Mesothelial cell of epicardium (in vitro differentiated cells): ENCODE measurements at places on chromosomes 5 and 9. TPM values are rescaled to one million over a fixed set of nuclear protein-coding genes. Genes with fewer than 3 reads are reported as not detected.

Gene SOWAHA
- 0.52 to 0.67 TPM (median 0.64 TPM) in 3 replicates for total RNA-seq

Gene PCDHGA5
- 0.51 to 0.66 TPM (median 0.52 TPM) in 3 replicates for total RNA-seq

Gene CD14
- 0.34 to 0.63 TPM (median 0.35 TPM) in 3 replicates for total RNA-seq

Gene FYB1
- 1.2 to 1.6 TPM (median 1.5 TPM) in 3 replicates for total RNA-seq

Gene ABCA1
- 35.3 to 39.9 TPM (median 37.3 TPM) in 3 replicates for total RNA-seq

Gene GABRB2
- total RNA-seq, result 0.75 to 0.78 TPM (median 0.76 TPM) in 3 replicates

Gene SLC6A19
- not detected in 3 replicates for total RNA-seq

Gene ST8SIA4
- 6.6 to 9.7 TPM (median 9.6 TPM) in 3 replicates for total RNA-seq

Gene IER5L
- 31.3 to 34.7 TPM (median 31.9 TPM) in 3 replicates for total RNA-seq

Gene TTC39B
- 5.2 to 6.0 TPM (median 6.0 TPM) in 3 replicates for total RNA-seq

Gene ZBED3
- total RNA-seq, result 25.2 to 26.9 TPM (median 25.8 TPM) in 3 replicates

Gene PRSS3
- not detected in 3 replicates for total RNA-seq

Gene C9orf152
- total RNA-seq, result not detected in 3 replicates

Gene RIC1
- total RNA-seq, result 36.4 to 39.2 TPM (median 37.5 TPM) in 3 replicates

Gene FASTKD3
- total RNA-seq, result 9.4 to 10.6 TPM (median 10.3 TPM) in 3 replicates

Gene SLIT3
- total RNA-seq, result 64.1 to 65.1 TPM (median 64.3 TPM) in 3 replicates

Gene OR1Q1
- total RNA-seq, result not detected in 3 replicates

Gene NUTM2F
- 0.27 to 0.38 TPM (median 0.31 TPM) in 3 replicates for total RNA-seq

Gene TTLL11
- 4.8 to 7.2 TPM (median 5.2 TPM) in 3 replicates for total RNA-seq

Gene TRIO
- total RNA-seq, result 190 to 209 TPM (median 200 TPM) in 3 replicates

Gene FGF18
- 10.2 to 11.7 TPM (median 11.3 TPM) in 3 replicates for total RNA-seq

Gene ERGIC1
- total RNA-seq, result 107 to 110 TPM (median 109 TPM) in 3 replicates

Gene THG1L
- 17.8 to 19.2 TPM (median 18.0 TPM) in 3 replicates for total RNA-seq

Gene C9
- not detected in 3 replicates for total RNA-seq

Gene TCOF1
- 53.7 to 58.8 TPM (median 55.7 TPM) in 3 replicates for total RNA-seq

Gene CCNO
- 0.20 to 0.80 TPM (median 0.45 TPM) in 3 replicates for total RNA-seq

Gene CDHR2
- total RNA-seq, result 0.45 to 1.1 TPM (median 0.50 TPM) in 3 replicates

Gene OR5C1
- not detected in 3 replicates for total RNA-seq

Gene SKP1
- total RNA-seq, result 342 to 352 TPM (median 344 TPM) in 3 replicates

Gene ROPN1L
- 0.23 to 0.45 TPM in 2 of 3 replicates, not detected in the other for total RNA-seq

Gene C9orf50
- 0.23 to 0.87 TPM (median 0.69 TPM) in 3 replicates for total RNA-seq

Gene FCN2
- not detected in 3 replicates for total RNA-seq

Gene NAIP
- total RNA-seq, result 26.6 to 32.8 TPM (median 27.5 TPM) in 3 replicates

Gene UGT3A2
- 0.24 to 0.77 TPM (median 0.34 TPM) in 3 replicates for total RNA-seq

Gene ECSCR
- total RNA-seq, result 0.29 TPM in 1 of 3 replicates, not detected in the others

Gene FGD3
- 36.3 to 41.9 TPM (median 39.5 TPM) in 3 replicates for total RNA-seq

Gene SPINK6
- total RNA-seq, result not detected in 3 replicates

Gene DMRT3
- total RNA-seq, result 2.1 to 3.3 TPM (median 2.5 TPM) in 3 replicates

Gene PCDHB13
- total RNA-seq, result 7.8 to 8.0 TPM (median 8.0 TPM) in 3 replicates

Gene NTMT1
- 30.7 to 33.3 TPM (median 33.0 TPM) in 3 replicates for total RNA-seq
